H1 (cell line): ENCODE measurements at places on chromosomes 11 and 22. TPM values are rescaled to one million over a fixed set of nuclear protein-coding genes. Genes with fewer than 3 reads are reported as not detected.

The MPZL2 gene
- polyA plus RNA-seq, result 2.3 and 3.2 TPM in 2 replicates

The AIP gene
- polyA plus RNA-seq, result 54.4 and 68.6 TPM in 2 replicates

The CSRP3 gene
- polyA plus RNA-seq, result not detected in 2 replicates

The PLAAT2 gene
- polyA plus RNA-seq, result 0.39 and 0.42 TPM in 2 replicates

The LAMTOR1 gene
- polyA plus RNA-seq, result 160 and 164 TPM in 2 replicates

The POTEH gene
- not detected in 2 replicates for polyA plus RNA-seq

The SGSM1 gene
- polyA plus RNA-seq, result 2.8 and 4.6 TPM in 2 replicates

The FOXRED2 gene
- 11.5 and 17.1 TPM in 2 replicates for polyA plus RNA-seq

GRCh38 chr22:38788021-38788816, 5.7 kb downstream of the DNAL4 start:
- no peak for DNase-seq

- DNase-seq, result peak; percentile 23
Measured at GRCh38 chr11:88631497-88631896, 294.0 kb upstream of the CTSC start.

DNA sequence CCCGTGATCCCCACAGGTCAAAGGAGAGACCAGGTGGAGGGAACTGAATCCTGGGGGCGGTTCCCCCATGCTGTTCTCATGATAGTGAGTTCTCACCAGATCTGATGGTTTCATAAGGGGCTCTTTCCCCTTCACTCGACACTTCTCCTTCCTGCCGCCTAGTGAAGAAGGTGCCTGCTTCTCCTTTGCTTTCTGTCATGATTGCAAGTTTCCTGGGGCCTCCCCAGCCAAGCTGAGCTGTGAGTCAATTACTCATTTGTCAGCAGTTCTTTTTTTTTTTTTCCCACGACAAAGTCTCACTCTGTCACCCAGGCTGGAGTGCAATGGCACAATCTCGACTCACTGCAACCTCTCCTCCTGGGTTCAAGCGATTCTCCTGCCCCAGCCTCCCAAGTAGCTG, 1530.4 kb downstream of the BRD1 start:
- DNase-seq, result no peak

DNA sequence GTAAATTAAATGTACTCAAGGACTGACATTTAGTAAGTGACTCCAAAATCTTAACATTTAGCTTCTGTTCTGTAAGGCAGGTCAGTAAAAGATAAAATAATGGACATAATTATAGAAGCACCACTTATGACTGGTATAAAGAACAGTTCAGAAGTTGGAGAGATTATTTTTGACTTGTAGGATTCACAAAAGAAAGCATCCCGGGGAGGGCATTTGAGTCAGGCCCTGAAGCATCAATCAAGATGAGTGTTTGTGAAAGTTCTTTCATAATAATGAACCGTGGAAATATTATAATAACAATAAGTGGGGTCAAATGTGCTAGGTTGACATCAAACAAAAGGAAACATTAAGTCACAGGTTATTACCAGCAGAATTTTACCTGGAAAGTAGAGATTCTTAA, 201.9 kb downstream of the DDX10 start:
- no peak for DNase-seq

GRCh38 chr11:100632941-100633452, 54.1 kb upstream of the ARHGAP42 start:
- no peak for DNase-seq

GRCh38 chr11:14089690-14090462, 127.4 kb downstream of the SPON1 start:
- no peak for DNase-seq

DNA sequence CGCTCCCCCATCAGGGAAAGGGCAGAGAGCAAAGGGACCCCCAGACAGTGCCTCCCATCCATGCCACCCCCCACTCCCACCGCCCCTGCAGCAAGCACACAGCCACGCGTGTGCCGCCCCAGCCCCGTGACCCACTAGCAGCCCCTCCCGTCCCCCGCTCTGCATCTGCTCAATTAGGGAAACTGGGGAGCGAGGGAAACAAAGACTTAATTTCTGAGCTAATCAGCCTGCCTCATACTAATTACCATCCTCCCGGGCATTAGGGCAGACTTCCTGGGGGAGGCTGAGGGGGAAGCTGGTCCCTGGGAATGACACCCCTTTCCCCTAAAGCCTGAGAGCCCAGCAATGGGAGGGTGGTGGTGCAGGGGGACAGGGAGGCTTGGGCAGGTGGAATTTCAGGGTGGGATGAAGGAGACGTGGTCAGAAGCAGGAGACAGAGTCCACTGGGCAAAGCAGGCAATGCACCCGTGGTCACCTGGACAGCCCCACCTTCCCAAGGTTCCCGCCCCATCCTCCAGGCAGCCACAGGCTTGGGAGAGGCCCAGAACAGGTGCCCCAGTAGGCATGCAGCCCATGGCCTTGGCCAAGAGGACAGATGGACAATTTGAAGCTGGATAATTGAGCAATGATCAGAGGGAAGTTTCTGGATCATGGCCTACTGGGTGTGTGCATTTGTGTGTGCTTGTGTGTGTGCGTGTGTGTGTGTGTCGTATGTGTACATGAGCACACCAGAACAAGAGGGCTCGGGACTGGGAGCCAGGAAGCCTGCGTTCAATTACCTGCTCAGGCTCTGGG, 20.6 kb downstream of the ELFN2 start:
- DNase-seq, result no peak

GRCh38 chr22:27871306-27872014, 47.6 kb downstream of the PITPNB start:
- no peak for DNase-seq

- no peak for DNase-seq
Measured at GRCh38 chr11:18853086-18853720, 61.6 kb upstream of the PTPN5 start.

DNA sequence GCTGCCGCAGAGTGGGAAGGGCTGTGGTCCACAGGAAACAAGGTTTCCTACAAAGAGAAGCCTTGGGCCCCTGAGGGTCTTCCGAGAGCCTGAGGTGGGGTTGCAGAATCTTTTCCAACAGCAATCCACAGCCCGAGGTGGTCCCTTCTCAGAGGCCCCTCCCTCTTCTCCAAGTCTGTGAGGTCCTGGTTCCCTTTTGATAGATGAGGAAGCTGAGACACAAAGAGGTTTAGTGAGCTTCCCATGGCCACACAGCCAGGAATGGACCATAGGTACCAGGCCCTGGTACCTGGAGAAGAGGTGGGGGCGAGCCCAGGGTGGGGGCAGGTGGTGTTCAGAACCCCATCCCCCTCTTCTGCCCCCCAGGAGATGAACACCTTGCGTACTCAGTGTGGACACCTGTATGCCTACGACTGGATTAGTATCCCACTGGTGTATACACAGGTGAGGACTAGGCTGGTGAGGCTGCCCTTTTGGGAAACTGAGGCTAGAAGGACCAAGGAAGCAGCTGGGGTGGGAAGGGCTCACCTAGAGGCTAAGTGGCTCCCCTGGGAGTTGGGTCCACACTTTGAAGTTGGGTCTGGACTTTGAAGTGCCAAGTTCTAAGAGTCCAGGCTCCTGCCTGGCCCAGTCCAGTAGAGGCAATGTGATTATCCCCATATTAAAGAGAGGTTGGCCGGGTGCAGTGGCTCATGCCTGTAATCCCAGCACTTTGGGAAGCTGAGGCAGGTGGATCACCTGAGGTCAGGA, 7.0 kb downstream of the BEST1 start:
- no peak for DNase-seq

- peak; percentile 74 for DNase-seq
Measured at GRCh38 chr11:69444381-69445130, 36.9 kb upstream of the LINC01488 start.

- peak; percentile 90 for DNase-seq
Measured at GRCh38 chr11:74398244-74399159, at the start of gene PGM2L1. Gene PGM2L1 (minus strand): TSS chr11:74398433. CDS start chr11:74398161, 272 bp downstream.

DNA sequence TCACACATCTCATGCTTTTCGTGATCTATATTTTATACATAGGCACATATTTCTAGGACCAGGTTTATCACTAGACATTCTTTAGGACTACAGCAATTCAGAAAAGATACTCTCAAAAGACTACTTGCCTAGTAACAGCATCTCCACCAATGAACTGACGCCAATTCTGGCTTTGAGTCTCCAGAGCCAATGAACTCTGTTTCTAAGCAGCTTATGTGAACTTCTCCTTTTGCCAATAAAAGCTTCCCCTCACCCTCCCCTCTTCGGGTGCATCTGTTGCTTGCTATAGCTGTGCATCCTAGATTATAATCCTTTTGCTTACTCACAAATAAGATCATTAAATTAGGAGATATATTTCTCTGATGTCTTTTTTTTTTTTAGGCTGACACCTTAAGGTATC, 11.4 kb upstream of the ANKK1 start:
- no peak for DNase-seq

DNA sequence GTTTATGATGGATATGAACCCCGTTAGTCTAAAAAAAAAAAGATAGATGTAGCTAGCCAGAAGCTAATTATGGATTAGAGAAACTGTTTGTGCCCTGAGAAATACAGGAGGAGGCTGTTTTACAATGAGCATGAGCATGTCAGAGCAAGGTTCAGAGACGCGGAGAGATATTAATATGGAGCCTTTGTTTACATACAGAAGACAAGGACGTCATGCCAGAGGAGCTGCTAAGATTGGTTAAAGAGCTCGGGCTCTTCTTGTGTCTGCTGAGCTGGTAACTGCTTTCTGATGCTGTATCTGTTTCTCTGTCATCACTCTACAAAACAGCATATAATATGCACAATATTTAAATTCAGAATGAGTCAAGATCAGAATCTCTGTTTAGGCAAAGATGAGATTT, 24.9 kb upstream of the CCDC89 start:
- DNase-seq, result no peak

GRCh38 chr11:95919514-95919913, 4.4 kb downstream of the MTMR2 start:
- no peak for DNase-seq

DNA sequence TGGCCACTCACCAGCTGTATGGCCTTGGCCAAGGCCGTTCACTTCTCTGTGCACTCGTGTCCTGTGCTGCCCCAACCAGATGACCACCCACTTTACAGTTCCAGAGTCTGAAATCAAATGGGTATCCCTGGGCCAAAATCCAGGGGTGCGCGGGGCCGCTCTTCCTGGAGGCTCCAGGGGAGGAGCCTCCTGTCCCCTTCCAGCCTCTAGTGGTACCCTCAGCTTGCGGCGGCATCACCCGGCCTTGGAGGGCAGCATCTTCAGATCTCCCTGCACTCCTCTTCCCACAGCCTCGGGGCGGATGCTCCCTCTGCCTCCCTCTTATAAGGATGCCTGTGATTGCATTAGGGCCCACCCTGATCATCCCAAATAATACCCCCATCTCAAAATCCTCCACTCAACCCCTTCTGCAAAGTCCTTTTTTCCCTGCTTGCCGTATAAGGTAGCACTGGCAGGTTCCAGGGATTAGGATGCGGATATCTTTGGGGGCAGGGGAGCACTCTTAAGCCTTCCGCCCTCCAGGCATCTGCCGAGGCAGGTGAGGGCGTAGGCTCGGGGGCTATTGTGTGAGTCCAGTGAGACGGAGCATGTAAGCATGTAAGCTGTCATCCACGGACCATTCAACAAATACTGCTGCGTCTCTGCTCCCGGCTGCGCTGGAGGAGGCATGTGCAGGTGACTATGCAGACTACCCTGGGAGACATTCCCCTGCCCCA, 24.4 kb upstream of the SHISAL1 start:
- DNase-seq, result no peak

DNA sequence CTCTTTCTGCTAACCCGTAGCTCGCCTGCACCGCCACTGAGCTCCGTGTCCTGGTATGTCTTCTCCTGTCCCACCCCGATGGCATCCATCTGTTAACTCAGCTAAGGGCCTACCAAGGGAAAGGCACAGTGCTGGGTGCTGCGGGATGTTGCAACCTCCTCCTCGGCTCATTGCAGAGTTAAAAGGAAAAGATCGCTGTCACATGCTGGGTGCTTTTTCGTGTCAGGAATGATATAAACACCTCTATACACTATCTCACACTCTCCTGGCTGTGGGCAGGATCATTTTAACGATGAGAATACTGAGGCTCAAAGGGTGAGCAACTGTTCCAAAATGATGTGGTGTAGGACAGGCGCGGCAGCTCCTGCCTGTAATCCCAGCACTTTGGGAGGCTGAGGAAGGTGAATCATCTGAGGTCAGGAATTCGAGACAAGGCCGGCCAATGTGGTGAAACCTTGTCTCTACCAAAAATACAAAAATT, 10.1 kb downstream of the TXN2 start:
- no peak for DNase-seq

GRCh38 chr11:57417056-57417455, 9.9 kb downstream of the SLC43A3 start:
- DNase-seq, result no peak
